ENCODE measurements at places on chromosomes 16 and 17.

GRCh38 chr16:63653044-63653839, 1468.6 kb downstream of the CDH11 start:
- no peak for DNase-seq

- DNase-seq = peak; percentile 82
These were observed 9.0 kb upstream of the SPATA32 start for GRCh38 chr17:45270828-45271418.

- peak; percentile 23 for DNase-seq
These were observed 5.8 kb downstream of the PIK3R6 start for GRCh38 chr17:8861495-8862181.

DNA sequence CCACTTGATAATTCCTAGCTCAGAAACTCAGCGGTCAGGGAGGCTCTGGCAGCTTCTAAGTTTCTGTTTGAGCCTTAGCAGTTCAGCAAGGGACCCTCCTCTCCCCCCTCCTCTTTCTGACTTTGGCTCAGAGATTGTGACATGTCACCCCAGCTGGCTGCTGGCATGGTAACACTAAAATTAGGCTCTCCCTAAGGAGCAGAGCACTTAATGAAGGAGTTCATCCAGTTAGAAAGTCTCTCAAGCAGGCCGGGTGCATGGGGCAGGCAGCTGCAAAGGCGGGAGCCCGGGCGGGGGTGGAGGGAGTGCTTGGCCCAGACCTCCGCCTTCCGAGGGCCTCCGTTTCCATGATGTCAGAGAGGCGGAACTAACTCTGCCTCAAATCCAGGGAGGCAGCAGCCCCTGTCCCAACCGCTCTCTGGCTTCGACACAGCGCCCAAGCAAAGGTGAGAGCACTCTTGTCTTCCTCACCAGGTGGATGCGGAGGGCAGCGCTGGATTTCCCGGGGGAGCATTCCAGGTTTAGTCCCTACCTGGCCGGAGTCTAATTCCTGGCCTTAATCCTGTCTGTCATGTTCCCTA, 128.0 kb upstream of the PLCG2 start:
- peak; percentile 75 for DNase-seq

DNA sequence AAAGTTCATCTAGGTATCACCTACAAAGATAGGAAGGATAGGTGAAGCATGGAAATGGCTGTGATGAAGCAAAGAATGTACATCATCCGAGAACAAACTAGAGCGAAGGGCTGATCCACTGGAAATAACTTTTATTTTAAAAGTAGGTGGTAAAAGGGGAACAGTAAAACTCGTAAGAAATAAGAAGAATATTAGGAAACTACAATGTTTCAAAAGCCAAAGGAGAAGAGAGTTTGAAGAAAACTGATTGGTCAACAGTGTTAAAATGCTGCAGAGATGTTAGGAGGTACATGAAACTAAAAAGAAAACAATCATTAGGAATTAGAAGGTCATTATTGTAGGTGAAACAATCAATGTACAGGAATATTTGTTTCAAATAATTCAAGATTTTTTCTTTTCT, 108.1 kb downstream of the USP32 start:
- DNase-seq = no peak

- no peak for DNase-seq
These were observed 267.9 kb upstream of the HSBP1 start for GRCh38 chr16:83539736-83540490.

GRCh38 chr16:726438-727290, at the start of the genes CCDC78 and HAGHL:
CCDC78 (minus strand) TSS chr16:726443; CDS start chr16:726367, 76 bp downstream.
HAGHL (plus strand) TSS chr16:727106; CDS start chr16:727510, 404 bp downstream.
- DNase-seq = peak; percentile 85

- no peak for DNase-seq
These were observed 46.6 kb upstream of the TANC2 start for GRCh38 chr17:62919388-62919787.
